ENCODE measurements at places on chromosomes 4 and X. TPM values are rescaled to one million over a fixed set of nuclear protein-coding genes. Genes with fewer than 3 reads are reported as not detected.

- no peaks in the 10 kb centered on the region for H3K27me3 ChIP-seq
- H3K4me3 ChIP-seq, result no peak overlapping the region
- H3K36me3 ChIP-seq, result peaks cover 30% of the 10 kb centered on the region
- no peak overlapping the region for H3K27ac ChIP-seq
- DNase-seq, result no peak
- no peaks in the 10 kb centered on the region for H3K4me1 ChIP-seq
These were observed 66.6 kb downstream of the FNIP2 start for GRCh38 chr4:158835226-158836001.

GABRG1 gene
- total RNA-seq, result not detected

NBDY gene
- total RNA-seq, result 6.5 TPM

- no peaks in the 10 kb centered on the region for H3K4me1 ChIP-seq
- no peak for DNase-seq
- H3K4me3 ChIP-seq, result no peak overlapping the region
- peaks cover 11% of the 10 kb centered on the region for H3K27me3 ChIP-seq
- H3K36me3 ChIP-seq, result no peaks in the 10 kb centered on the region
- no peak overlapping the region for H3K27ac ChIP-seq
These were observed 91.5 kb upstream of the DHX15 start for GRCh38 chr4:24675721-24676389.

GRCh38 chr4:26213317-26213716 is 107.5 kb upstream of the RBPJ start:
- H3K36me3 ChIP-seq, result no peaks in the 10 kb centered on the region
- peaks cover 29% of the 10 kb centered on the region for H3K27me3 ChIP-seq
- H3K27ac ChIP-seq, result no peak overlapping the region
- DNase-seq, result no peak

DNA sequence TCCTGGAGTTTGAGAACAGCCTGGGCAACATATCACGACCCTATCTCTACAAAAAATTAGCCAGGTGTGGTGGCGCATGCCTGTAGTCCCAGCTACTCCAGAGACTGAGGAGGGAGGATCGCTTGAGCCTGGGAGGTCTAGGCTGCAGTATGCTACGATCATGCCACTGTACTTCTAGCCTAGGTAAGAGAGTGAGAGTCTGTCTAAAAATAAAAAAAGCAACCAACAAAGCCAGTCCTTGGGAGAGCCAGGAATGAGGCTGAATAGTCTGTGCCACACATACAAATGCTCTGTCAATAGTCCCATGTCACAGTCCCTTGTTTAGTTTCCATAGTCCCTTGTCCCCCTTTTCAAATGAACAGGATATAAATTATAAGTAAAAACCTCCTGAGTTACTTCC is 19.3 kb upstream of the PRSS48 start:
- H3K27ac ChIP-seq, result no peak overlapping the region
- no peaks in the 10 kb centered on the region for H3K4me1 ChIP-seq
- no peak for DNase-seq
- H3K36me3 ChIP-seq, result no peaks in the 10 kb centered on the region

Data from osteoblast (primary cell).